Activated T-cell treated with anti-CD3 and anti-CD28 coated beads for 24 hours (primary cell): ENCODE measurements at places on chromosomes 3 and 15.

GRCh38 chr15:87710406-87710805 is 546.1 kb downstream of the NTRK3 start:
- DNase-seq = no peak

DNA sequence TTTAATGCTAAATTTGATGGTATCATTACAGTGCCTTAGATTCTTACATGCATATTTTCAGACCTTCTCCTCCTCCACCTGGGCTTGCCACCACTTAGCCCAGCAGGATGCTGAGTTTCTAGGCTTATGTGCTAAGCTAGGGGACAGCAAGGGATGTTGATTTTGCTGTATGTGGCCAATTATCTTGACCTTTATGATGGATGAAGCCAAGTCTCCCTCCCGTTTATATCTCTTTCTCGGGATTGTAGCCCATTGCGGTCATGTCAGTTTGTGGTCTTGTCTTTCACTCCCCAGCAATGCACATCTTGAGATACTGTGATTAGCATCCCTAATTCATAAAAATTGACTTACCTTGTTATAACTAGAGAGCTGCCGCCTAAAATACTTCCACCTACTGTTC is 278.7 kb upstream of the SOX2 start:
- no peak for DNase-seq

- DNase-seq = no peak
These were observed 142.4 kb upstream of the IL12A start for GRCh38 chr3:159846255-159846654.

DNA sequence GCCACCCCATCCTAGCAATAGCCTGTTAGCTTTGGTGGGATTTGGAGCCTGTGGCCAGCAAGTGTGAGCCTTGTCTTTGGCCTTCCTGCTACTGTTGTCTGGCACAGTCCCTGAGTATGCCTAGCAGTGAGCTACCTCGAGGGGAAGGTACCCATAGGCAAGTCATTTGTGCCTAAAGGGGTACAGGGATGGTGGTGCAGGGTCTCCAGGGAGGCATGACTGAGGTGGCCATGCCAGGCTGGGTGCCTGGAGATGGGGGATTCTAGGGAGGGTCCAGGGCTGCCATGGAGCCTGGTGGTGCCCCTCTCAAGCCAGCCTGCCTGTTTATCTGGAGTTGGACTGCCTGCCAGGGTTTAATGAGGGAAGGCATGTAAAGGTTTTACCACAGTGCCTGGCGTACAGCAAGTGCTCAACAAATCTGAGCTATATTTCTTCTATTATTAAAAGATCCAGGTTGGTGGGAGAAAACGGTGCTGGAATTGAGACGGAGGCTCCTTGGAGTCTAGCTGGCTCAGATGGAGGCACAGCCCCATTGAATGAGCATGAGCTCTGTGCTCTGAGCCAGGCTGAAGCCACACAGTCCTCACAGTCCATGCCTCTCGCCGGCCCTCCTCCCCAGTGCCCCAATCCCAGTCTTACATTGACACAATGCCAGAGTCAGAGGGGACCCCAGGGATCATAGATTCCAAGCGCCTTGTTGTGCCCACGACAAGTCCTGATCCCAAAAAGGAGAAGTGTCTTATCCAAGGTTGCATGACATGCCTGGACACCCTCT is 76.2 kb downstream of the CORO2B start:
- DNase-seq = no peak

DNA sequence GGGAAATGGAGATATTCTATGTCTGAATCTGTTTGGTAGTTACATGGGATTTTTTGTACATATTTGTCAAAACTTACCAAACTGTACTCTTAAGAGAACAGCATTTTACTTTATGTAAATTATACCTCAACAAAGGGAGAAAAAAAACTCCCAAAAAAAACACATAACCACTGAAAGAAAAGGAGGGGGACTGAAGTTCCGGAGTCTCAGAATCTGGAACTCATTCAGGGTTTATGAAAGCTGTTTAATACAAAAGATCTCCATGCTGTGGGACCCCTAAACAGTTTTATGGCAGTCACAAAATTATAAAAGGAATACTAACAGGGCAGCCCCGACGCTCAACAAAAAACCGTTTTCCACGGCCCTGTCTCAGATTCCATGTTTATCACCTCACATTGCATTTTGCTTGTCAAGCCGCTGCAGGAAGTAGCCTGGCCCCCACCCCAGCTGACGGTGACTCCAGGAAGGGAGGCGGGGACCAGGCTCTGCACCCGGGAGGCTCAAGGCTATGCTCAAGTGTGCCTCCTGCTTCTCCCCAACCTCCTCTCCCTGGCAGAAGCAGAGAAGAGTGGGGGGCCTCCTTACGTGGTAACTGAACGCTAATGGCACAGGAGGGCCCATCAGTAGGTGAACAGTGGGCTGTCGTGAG is 29.3 kb downstream of the RFT1 start:
- DNase-seq = no peak

DNA sequence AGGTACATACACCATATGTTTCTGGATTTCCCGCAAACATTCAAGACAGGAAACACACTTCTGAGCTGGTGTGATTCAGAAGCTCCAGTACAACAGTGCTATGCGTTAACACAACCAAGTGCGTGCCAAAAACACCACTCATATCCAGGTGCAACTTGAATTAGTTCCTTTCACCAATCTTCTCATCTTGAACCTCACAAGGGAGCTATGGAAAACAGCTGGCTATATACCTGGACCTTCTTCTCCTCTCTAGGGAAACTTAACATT is 31.3 kb downstream of the SUSD5 start:
- DNase-seq = no peak

- DNase-seq = peak; percentile 29
These were observed 538 bp downstream of the ATOSA start for GRCh38 chr15:52678468-52679231.
